ENCODE measurements at places on chromosomes 3 and 15. TPM values are rescaled to one million over a fixed set of nuclear protein-coding genes. Genes with fewer than 3 reads are reported as not detected.

Gene CSPG5
- 0.98 TPM for polyA plus RNA-seq

DNA sequence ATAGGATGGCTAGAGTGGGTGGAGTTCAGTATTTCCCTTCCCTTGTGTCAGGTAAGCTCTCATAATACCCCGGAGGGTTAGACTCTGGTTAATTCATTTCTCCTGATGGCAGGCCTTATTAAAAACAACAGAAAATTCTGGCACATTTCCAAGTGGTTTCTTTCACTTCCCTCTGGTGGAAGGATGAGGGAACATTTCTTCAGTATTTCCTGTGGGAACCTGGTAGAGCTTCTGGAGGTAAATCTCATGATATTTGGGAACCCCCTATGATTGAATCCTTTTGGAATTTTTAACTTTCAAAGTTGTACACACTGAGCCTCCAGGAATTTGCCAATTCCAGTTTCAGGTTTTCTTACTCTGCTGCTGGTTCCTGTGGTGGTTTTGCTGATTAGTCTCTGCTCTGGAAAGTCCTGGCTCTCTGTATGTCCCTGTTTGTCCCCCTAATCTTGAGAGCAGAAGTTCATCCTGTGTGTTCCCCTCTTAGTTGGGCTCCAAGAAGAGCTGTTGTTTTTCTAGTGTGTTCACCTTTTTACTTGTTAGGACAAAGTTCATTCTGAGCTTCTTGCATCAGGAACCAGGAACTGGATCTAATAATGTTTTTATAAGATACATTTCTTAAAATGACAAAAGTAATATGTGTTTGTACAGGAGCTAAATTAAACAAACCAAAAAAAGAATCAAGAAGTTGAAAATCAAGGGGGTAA lies 12.1 kb downstream of the CHRNA7 start:
- peak; percentile 12 for DNase-seq

DNA sequence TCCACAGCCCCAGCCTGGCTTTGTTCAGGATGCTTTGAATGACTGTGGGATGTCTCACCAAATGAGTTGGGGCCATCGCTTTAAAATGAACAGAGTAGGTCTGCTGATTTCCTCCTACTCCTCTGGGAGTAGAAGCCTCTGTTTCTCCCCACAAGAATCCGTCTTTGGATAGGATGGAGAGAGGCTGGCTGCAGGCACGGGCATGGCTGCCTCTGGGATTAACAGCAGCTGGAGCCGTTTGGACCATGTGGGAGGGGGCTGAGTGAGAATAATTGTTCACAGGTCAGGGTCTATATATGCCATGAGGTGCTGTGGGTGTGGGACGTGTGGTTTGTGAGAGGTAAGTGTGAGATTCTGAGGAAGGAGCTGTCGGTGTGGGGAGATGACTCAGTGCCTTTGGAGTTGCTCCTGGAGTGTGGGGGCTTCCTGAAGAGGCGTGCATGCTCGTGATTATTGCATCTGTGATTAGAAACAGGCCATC lies 48.0 kb upstream of the APEH start:
- DNase-seq: no peak

DNA sequence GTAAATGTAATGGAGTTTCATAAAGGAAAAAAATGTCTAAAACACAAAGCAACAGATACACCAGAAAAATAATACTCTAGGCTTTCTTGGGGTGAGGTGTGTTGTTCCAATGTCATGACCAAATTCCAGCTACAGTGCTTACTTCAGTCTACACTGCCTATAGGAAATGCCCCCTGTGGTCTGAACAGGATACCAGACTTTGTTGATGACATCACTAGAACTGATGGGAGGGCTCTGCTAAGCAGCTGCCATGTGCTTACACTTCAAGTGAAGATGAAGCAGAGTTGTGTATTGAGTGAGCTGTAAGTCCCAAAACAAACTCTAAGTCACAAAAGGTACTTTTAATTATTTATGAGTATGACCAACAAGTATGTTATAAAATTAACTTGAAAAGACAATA lies 456.1 kb upstream of the IL12A start:
- DNase-seq: peak; percentile 1

DNA sequence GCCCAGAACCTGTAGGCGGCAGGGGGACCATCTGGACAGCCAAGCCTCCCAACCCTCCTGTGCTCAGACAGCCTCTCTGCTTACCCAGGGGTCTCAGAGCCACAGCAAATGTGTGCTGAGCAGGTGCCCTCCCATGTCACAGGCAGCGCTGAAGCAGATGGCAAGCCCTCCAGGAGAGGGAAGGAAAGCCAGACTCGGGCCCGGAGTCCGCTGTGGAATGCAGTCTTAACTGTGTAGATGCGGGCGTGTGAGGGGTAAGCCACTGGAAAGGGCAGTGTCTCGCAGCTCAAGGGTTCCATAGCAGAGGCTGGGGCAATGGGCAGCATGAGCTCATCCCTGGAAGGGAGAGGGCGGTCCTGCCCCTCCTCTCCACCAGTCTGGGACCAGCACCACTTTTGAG lies 45.6 kb downstream of the UMPS start:
- no peak for DNase-seq
